Mucosa of descending colon (tissue), 3 donors: ENCODE measurements at places on chromosomes 11 and 22. TPM values are rescaled to one million over a fixed set of nuclear protein-coding genes. Genes with fewer than 3 reads are reported as not detected.

Gene ALDH3B1
- 8.6 TPM for total RNA-seq

Gene CSNK2A3
- 2.1 TPM for total RNA-seq

Gene USP2
- total RNA-seq: 16.9 TPM

Gene HSPA8
- 797 TPM for total RNA-seq

Gene HBE1
- total RNA-seq: not detected

Gene ARRB1
- 76.7 TPM for total RNA-seq

Gene HPX
- 2.3 TPM for total RNA-seq

Gene NAP1L4
- 116 TPM for total RNA-seq

Gene C22orf42
- not detected for total RNA-seq

Gene SCN3B
- total RNA-seq: 0.29 TPM

Gene INS
- total RNA-seq: not detected

Gene CAPN5
- total RNA-seq: 253 TPM

Gene LINC01488
- not detected for total RNA-seq

Gene ZNRD2
- 21.0 TPM for total RNA-seq

Gene MFRP
- total RNA-seq: not detected

Gene PRG3
- not detected for total RNA-seq

Gene CARD10
- total RNA-seq: 74.1 TPM

Gene CRYBA4
- total RNA-seq: not detected

Gene KCNQ1
- 15.5 TPM for total RNA-seq

Gene DDTL
- 4.0 TPM for total RNA-seq

Gene CALCB
- 1.6 TPM for total RNA-seq

Gene SYT12
- 0.09 TPM for total RNA-seq

Gene CEND1
- total RNA-seq: 2.2 TPM

Gene PRAME
- total RNA-seq: not detected

Gene APOL1
- total RNA-seq: 85.7 TPM

Gene GLYATL1
- total RNA-seq: not detected

Gene ASPHD2
- total RNA-seq: 3.5 TPM

Gene GAS2L1
- 24.7 TPM for total RNA-seq

Gene C11orf86
- 26.9 TPM for total RNA-seq

Gene PITPNM1
- total RNA-seq: 59.6 TPM

Gene SLC29A2
- 22.6 TPM for total RNA-seq

Gene CCDC157
- 2.2 TPM for total RNA-seq

Gene RASD2
- total RNA-seq: 11.7 TPM

Gene P4HA3
- total RNA-seq: 0.34 TPM

Gene RBMXL2
- total RNA-seq: 0.20 TPM

Gene SOX6
- total RNA-seq: 5.8 TPM

Gene PHETA2
- total RNA-seq: 13.5 TPM

Gene B4GAT1
- 13.4 TPM for total RNA-seq

Gene OTOG
- total RNA-seq: 0.06 TPM
